ENCODE measurements at places on chromosomes 3 and 15.

DNA sequence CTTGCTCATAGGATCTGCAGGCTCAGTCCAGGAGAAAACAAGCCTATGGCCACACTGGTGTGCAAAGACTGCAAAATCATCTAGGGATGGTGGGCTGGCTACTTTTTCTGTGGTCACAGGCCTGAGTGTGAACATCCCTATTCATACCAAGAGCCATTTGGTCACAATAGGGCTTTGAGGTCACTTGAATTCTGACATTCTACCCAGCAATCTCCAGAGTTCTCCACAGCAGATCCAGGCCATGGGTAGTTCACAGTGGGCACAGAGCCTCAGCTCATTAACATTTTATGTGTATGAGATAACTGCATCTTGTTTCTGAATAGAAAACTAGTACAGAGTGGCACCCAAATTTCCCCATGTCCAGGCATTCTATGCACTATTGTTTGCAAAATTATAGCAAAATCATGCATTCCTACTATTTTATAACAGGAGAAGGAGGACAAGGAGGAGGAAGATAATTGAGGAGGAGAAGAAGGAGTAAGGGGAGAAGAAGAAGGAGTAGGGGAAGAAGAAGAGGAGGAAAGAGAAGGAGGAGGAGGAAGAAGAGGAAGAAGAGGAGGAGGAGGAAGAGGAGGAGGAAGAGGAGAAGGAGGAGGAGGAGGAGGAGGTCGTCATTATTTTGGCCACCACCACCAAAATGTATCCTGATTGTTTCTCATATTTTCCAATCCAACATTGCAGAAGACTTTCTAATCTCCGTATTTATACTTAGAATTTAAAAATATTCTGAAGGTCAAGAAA is 129.0 kb downstream of the SEMA6D start:
- DNase-seq = no peak

- no peak for DNase-seq
Observed at GRCh38 chr3:185988816-185989175, 51.0 kb upstream of the TRA2B start.

DNA sequence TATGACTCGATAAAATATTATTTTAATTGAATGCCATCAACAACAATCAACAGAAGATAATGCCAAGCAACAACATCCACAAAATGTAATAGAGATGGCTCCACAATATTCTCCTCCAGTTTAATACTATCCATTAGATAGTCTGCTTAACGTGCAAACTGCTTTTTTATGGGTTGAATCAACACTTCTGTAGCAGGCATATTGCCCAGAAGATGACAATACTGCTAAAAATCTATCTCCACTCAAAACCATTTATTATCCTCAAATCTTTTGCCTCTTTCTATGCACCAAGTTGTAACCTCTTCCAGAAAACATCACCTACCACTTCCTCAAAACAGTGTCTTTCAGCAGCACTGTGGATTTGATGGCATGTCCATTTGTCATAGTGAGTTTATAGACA is 295.7 kb upstream of the LMCD1 start:
- no peak for DNase-seq

DNA sequence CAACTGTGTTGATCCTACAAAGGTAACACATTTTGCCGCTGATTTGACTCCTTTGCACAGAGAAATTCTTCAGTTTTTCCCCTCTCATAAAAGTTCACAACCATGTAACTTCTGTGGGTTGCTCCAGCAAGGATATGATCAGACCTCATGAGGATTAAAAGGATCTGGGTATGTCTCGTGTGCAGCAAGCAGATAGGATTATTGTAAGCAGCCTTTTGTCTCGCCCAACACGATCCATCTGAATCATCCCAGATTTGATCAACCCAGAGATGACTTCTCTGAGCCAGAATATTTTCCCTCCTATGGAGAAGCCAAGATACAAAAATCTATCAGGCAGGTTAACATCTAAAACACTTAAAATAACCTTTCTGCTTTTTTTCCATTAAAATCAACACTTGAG is 12.8 kb upstream of the BNIP2 start:
- no peak for DNase-seq

DNA sequence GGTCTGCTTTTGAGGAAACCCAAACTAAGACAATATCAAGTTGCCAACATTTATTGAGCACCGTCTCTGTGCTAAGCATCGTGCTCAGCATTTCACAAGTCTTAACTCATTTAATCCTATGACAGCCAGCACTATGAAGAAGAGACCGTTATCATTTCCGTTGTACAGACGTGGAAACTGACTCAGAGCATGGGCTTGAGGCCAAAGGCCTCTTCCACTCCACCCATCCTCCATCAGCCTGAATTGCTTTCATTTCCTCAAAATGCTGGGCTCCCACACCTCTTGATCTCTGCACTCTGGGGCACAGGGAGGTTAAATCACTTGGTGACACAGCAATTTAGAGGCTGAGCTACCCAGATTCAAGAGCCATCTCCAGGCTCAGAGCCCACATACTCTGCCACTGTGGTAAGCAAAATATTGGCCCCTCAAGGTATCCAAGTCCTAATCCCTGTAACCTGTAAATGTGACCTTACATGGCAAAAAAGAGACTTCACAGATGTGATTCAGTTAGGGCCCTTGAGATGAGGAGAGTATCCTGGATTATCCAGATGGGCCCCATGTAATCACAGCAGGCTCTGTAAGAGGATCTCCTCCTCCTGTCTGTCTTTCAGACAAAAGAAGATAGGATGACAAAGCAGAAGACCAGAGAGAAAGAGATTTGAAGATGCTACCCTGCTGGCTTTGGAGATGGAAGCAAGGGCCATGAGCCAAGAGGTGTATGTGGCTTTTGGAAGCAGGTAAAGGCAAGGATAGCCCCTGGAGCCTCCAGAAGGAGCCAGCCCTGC is 24.3 kb upstream of the FLNB start:
- DNase-seq = no peak

DNA sequence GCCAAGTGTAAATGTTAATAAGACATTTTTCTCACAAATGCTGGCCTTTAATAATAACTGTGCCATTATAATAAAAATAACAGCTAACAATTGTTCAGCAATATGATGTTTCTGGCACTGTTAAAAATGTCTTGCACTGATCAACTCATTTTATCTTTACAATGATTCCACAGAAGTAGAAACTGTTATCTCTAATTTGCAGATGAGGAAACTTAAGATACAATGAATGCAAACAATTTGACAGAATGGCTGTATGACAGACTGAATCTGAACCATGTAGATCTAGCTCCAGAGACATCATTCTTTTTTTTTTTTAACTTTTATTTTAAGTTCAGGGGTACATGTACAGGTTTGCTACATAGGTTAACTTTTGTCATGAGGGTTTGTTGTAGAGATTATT is 755.0 kb downstream of the TBL1XR1 start:
- no peak for DNase-seq

DNA sequence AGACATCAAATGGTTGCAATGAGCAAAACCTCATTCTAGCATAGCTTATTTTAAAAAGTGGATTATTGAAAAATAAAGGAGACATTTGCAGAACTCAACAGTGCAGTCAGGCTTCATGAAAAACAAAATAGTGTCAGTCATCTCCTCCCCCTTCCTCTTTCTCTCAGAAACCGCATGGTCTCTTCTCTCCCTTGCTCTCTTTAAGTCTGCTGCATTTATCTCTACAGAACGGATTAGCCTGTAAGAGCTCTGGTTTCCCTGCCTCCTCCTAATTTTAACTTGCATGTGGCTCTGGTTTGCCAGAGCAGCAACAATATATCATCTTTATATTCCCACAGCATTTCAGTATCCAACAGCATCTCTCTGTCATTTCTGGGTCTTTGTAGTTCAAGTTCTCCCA is 609.0 kb downstream of the MECOM start:
- DNase-seq = no peak

DNA sequence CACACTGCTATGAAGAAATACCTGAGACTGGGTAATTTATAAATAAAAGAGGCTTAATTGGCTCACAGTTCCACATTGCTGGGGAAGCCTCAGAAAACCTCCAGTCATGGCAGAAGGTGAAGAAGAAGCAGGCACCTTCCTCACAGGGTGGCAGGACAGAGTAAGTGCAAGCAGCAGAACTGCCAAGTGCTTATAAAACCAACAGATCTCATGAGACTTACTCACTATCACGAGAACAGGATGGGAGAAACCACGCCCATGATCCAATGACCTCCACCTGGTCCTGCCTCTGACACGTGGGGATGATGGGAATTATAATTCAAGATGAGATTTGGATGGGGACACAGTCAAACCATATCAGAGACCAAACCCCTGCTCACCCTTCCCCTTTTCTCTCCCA is 75.0 kb downstream of the TRIM69 start:
- no peak for DNase-seq

GRCh38 chr3:194142156-194142910 is 6.4 kb downstream of the HES1 start:
- no peak for DNase-seq

GRCh38 chr3:129560911-129561594 is 18.1 kb downstream of the H1-8 start:
- DNase-seq = no peak

GRCh38 chr3:141499284-141499683 is 12.5 kb downstream of the RASA2 start:
- no peak for DNase-seq

DNA sequence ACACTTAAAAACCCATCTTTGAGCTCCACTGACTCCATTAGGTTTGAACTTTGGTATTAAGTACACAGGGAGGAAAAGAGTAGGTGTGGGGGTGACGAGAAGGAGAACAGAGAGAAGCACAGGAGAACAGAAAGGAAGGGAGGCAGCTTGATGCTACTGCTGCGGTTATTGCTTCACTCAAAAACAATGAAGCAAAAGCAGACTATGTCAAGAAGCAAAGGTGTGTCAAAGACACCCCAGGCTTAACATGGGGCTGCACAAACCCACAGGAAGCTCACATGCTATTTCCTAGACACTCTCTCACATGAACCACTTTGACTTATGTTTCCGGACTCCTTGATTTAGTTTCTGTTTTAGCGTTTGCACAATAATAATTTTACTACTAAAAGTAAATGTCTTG is 961.0 kb upstream of the CFAP20DC start:
- DNase-seq = no peak

DNA sequence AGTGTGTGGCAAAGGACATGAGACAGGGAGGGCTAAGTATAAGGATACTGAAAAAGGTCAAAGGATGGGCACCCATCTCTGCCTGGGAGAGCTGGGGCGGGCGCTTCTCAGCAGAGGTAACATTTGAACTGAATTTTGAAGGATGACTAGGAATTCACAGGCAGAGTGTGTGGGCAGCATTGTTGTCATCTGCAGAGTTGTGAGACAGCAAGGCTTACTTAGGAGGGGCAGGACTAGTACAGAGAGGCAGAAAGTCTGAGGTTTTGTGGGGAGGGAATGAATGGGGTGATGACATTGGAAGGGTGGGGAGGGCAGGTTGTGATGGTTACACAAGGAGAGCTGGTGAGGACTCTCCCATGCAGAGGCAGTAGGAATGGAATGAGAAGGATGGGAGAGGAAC is 84.1 kb upstream of the PRR23C start:
- no peak for DNase-seq

- no peak for DNase-seq
Observed at GRCh38 chr3:112448939-112449338, 50.3 kb downstream of the BTLA start.

- no peak for DNase-seq
Observed at GRCh38 chr3:178393824-178394223, 142.4 kb upstream of the KCNMB2 start.

DNA sequence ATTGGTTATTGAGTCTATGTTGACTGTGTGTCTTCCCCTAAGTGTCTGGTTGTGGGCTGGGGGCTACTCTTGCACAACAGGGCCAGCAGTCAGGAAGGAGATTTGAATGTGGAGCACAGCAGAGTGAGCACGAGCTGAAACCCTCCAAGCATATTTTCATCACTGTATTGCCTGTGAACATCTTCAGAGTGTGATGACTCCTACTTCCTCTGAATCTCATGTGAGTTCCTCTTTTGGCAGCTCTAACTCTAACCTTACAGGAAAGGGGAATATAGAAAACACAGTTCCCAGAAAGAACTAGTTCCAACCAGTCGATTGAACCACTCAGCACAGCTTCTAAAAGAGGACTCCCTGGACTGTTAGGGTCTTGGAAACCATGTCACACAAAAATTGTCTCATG is 211.6 kb downstream of the RAP2B start:
- no peak for DNase-seq

DNA sequence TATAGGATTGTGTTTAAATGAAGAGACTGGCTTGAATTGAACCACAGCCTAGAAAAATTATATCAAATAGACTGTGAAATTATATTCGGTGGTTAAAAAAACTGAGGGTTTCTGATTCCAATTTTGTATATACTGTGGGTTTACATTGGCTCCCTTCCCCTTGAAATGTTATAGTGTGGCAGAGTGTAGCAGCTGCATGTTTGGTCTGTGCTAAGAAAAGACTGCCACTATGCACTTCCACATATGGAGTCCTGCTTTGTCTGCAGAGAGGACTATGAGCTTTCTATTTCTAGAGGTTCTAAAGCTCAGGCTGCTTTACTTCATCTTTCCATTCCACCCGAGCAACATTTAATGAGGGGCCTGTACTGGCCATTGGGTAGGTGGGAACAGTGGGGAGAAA is 112.3 kb downstream of the P3H2 start:
- DNase-seq = no peak

DNA sequence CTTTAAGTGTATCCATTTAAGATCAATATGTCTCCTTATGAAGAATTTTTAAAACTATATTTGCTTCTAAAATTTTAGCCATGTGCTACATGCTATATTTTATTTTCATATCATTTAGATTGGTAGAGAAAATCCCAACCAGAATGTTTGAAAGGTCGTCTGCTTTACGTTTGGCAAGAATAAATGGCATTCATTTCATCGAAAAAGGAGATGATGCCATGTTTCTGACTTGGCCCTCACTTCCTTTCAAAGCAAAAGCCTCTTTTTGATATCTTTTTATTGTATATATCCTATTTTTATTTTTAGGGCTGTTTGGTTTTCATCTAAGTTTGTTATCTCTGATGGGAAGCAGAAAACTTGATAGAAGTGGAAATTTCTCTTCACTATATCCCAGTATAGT is 176.2 kb downstream of the PLCL2 start:
- no peak for DNase-seq

DNA sequence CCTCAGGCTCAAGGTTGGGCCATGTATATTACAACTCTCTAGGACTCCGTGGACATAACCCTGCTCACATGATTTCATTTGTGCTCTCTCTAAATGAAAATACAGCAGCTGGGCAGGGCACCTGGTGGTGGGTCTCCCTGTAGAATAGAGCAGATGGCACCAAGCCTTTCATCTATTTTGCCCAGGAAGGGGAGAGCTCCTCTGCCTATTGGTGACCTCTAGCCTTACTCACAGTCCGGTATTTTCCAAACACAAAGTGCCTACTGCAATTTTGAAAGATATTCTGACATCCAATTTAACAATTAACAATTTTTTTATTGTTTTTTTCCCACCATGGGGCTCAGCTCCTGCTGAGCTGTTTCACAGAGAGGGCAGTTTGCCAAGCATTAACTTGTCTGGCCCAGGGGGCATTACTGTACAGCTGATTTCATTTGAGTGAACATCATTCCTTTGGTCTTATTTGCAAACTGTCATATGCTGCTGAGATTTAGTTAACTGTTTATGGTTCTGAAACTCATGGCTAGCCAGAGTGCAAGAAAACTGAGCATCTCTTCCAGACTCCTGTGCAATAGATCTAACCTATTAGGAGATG is 474.0 kb downstream of the EPHB1 start:
- DNase-seq = no peak

GRCh38 chr15:51132384-51133139 is 37.9 kb upstream of the TNFAIP8L3 start:
- DNase-seq = no peak

Measured in stimulated activated CD4-positive, alpha-beta T cell treated with anti-CD3 and anti-CD28 coated beads, Interleukin-15, amount 100 ng/mL, for 1 hour (primary cell).